SHP77 (cell line): ENCODE measurements at places on chromosomes 12 and 14.

DNA sequence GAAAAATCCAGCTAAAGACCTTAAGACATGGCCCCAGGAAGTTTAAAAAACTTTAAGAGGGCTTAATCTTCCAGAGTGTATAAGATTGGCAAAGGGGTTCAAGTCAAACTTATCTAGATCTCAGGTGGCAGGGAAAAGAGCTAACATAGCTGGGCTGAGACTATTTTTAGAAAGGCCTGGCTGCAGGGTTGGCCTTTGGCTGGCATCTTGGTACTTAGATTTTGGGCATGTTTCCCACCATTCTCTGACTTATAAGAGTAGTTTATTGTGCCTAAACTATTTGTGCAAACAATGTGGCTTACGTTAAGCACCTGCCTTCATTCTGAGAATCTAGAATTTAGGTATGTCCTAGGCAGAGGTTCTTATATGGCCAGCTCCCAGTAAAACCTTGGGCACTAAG lies 214.0 kb upstream of the MIS18BP1 start:
- DNase-seq: no peak

DNA sequence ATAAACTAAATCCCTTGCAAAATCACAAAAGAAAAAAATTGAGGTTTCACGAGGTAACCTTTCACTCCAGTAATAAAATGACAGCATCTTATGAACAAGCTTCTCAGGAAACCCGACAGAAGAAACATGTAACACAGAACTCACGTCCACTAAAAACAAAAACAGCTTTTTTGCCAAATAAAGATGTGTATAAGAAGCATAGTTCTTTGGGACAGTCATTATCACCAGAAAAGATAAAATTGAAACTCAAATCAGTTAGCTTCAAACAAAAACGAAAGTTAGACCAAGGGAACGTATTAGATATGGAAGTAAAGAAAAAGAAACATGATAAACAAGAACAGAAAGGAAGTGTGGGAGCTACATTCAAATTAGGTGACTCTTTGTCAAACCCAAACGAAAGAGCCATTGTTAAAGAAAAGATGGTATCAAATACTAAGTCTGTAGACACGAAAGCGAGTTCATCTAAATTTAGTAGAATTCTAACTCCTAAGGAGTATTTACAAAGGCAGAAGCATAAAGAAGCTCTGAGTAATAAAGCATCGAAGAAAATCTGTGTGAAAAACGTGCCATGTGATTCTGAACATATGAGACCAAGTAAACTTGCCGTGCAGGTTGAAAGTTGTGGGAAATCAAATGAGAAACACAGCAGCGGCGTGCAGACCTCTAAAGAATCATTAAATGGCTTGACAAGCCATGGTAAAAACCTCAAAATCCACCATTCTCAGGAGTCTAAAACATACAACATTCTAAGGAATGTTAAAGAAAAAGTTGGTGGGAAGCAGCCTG lies 25.8 kb downstream of the RESF1 start:
- no peak for DNase-seq

DNA sequence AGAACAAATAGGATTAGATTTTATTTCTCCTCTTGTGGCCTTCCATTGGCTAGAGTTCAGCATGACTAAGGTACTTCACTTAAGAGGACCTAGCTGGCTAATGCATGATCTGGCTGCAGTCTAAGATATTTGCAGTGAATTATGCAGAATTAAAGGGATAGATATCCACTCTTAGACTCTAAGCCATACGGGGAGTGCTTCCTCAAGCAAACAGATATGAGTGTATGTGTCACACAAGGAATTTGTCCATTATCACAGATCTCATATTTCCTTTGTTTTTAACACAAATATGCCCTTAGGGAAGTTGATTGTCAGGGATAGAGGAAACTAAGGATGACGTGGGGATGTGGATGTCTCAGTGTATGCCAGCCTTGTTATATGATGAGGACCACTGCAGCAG lies 88.1 kb upstream of the DHRS4 start:
- no peak for DNase-seq

DNA sequence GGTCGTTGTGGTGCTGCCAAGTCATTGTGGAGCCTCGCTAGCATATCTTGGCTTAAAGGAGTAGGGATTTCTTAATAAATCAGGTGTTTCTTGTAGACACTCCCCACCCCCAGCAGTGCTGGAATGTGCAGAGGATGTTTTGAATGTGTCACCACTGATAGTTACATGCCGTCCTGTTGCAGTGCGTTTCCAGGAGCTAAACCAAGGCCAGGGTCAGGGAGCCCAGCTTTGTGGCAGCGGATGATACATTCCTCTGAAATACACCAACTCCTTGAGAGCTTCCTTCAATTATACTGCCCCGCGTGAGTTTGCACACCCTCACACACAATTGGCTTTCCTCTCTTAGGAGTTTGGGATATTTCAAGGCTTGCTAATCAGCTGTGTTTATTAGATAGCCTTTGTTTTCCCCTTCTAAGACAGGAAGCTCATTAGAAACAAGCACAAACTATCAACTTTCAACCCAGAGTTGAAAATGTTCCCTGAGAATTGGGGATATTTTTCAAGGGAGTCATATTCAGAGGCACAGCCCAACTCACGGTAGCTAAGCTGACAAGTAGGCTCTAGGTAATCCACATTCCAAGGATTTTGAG lies 154.9 kb downstream of the C12orf75 start:
- DNase-seq: no peak

- DNase-seq: no peak
Observed at GRCh38 chr12:66337381-66338010, 35.2 kb downstream of the HELB start.

GRCh38 chr12:4036671-4037271 lies 163.6 kb upstream of the PARP11 start:
- DNase-seq: no peak

GRCh38 chr12:3995306-3995705 lies 122.1 kb upstream of the PARP11 start:
- DNase-seq: no peak

- no peak for DNase-seq
Observed at GRCh38 chr12:105466231-105466900, 135.9 kb downstream of the C12orf75 start.

- no peak for DNase-seq
Observed at GRCh38 chr14:23610090-23610814, 25.9 kb upstream of the DHRS2 start.

DNA sequence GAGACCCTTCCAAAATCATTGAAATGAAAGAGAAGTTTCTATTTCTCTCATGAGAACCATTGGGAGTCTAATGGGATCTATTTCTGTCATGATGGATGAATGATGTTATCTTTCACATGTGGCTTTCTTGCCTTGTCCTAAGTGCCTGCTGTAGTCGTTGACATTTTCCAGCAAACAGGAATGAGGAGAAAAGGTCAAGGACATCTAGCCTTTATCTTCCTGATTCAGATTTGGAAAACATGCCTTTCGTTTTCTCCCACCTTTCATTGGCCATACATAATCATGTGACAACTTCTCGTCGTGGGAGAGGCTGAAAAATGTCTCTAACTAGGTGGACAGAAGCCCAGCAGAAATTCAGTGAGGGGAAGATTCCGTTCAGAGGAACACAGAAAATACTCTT lies 94.5 kb downstream of the PCNX1 start:
- no peak for DNase-seq

DNA sequence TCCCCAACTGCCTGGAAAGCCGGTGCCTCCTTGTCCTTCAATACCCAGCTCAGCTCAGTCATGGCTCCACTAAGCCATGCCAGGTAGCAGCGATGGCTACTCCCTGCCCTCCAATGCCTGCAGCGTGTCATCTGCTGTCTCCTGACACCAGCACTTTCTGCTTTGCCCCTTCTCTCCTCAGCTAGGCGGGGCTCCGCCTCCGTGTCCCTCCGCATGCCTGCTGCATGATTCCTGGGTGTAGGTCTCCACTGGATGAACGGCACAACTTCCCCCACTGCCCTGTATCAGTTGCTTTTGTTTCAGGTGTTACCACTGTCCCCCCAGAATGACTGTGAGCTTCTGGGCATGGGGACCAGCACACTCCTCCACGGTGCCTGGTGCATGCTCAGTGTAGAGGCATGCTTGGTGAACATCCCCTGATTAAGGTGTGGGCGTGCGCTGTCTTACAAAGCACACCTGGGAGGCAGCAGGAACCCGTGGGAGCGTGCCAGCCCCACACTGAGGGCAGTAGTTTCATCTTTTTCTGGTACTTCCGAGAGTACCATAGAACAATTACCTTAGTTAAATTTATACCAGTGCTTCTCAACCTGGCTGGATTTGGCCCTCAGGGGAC lies 179.4 kb upstream of the PRMT8 start:
- no peak for DNase-seq

GRCh38 chr12:75720812-75721641 lies 209.6 kb upstream of the KRR1 start:
- DNase-seq: peak; percentile 32

DNA sequence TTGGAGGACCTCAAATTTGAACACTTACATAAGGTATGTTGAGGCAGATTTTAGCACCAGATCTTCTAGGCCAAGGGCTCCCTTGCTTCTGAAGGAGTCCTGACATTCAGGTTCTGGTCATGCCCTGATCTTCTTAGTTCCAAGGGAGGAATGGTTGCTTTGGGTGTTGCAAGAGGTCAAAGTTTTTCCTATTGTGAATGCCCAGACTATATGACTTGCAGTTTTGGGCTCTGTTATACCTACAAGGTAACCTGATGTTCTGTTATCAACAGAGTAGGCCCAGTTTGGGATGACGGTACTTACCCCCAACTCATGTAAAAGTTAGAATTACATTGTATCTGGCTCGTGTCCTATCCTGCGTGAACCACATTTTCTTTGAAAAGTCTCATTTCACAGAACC lies 69.1 kb upstream of the COCH start:
- DNase-seq: no peak

DNA sequence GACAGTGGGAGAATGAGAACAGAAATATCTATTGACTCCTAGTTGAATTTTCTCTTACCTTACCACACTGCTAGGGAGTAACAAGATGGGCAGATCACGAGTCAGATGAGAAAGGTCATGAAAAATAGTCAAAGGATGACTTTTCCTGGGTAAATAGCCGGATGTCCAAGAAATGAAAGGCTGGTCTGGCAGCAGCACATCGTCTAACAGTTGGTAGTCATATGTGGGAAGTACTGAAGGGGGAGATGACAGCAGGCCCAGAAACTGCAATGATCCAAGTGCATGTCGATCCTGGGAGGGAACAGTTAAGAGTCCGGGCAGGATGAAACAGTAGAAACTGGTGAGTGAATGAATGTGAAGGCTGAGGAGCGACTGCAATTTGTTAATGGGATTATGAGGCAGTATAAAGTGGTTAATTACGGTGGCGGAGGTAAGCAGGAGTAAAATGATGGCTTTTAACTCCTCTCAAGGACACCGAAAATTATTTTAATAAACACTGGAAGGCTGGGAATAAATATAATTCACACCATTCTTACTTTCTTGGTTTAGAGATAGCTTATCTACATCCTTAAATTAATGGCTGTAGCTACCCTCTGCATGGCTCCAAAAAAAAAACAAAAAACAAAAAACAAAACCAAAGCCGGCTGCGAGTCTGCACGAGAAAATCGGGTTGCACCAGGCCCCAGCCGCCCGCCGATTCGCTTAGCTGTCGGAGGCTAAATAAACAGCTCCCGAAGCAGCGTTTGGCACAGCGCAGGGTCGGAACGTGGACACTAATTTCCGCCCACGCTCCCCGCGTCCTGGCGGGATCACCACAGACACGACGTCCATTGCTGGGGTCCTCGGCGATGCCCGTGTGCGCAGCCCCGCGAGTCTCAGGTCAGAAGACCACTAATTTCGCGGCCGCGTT lies 1.0 kb upstream of the ERC1 start:
- peak; percentile 5 for DNase-seq

DNA sequence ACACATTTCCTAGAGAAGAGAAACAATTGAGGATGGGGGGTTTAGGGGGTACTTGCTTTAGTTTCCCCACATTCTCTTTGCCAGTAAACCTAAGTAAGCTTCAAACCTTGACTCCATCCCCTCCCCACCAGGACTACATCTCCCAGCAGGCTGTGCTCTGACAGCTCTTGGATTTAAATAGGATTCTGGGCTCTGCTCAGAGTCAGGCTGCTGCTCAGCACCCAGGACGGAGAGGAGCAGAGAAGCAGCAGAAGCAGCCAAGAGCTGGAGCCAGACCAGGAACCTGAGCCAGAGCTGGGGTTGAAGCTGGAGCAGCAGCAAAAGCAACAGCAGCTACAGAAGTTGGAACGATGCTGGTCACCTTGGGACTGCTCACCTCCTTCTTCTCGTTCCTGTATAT lies 20.6 kb downstream of the RDH12 start:
- DNase-seq: peak; percentile 48

- DNase-seq: no peak
Observed at GRCh38 chr14:103296007-103296406, 38.0 kb upstream of the EIF5 start.

- DNase-seq: no peak
Observed at GRCh38 chr12:120821878-120822277, 82.3 kb downstream of the SPPL3 start.

DNA sequence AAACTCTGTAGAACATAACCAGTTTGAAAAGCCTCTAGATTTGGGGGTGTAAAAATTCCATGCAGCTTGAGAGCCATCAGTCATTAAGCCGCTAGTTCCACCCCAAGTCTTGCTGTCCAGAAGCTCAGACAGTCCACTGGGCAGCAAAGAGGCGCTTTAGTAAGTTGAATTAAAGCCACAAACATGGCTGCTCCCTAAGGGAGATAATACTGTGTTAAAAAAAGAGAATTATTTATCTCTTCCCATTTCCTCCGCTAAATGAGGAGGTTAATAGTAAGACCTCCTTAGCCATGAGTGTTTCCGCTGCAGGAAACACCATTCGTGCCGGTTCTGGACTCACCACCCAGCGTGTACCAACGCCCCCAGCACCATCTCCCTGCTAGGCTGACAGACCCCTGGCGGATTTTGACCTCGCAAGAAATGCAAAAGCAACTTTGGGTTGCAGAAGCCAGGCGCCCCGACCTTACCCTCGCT lies 536 bp downstream of the TM7SF3 start:
- DNase-seq: peak; percentile 40

DNA sequence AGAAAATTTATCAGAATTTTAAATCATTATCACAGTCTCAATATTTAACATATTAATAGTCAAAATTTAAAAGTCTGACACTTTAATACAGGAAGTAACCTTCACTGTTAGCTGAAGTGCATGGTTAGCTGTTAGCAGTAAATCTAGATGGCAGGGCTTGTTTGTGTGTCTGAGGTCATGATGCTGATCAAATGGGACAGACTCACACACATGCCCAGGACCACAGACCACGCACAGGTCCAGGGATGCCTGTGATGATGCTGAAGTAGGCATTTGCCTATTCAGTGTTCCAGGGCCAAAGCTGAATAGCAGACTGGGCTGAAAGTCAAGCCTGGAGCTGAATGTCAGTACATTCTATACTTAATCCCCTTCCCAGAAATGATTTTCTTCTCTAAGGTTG lies 20.5 kb downstream of the FNTB start:
- DNase-seq: no peak

GRCh38 chr14:57171363-57171762 lies 97.3 kb downstream of the EXOC5 start:
- DNase-seq: no peak

- no peak for DNase-seq
Observed at GRCh38 chr14:72714094-72714493, 179.8 kb downstream of the DPF3 start.

DNA sequence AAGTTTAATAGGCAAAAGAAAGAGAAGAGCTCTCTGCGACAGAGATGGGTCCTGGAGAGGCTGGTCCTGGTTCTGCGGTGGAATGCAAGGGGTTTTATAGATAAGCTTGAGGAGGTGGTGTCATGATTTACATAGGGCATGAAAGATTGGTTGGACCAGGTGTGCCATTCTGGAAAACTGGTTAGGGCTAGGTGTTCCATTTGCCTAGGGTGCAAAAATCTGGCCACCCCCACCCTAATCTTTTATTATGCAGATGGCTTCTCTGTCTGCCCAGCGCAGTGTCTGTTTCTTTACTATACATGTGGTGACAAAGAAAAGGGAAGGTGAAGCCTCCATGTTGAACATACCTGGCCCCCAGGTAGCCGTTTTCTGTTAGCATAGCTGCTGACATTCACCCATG lies 65.4 kb downstream of the ERC1 start:
- DNase-seq: no peak
